Activated CD4-positive, alpha-beta T cell treated with anti-CD3 and anti-CD28 coated beads, Interleukin-2, Interleukin-4, amounts not matched to agents 100 ng/mL and 50 ng/mL, durations not matched to agents 16 hours and 8 hours (primary cell): ENCODE measurements at places on chromosomes 12 and 14.

GRCh38 chr12:128804762-128805161 is 19.0 kb downstream of the SLC15A4 start:
- no peak for DNase-seq

DNA sequence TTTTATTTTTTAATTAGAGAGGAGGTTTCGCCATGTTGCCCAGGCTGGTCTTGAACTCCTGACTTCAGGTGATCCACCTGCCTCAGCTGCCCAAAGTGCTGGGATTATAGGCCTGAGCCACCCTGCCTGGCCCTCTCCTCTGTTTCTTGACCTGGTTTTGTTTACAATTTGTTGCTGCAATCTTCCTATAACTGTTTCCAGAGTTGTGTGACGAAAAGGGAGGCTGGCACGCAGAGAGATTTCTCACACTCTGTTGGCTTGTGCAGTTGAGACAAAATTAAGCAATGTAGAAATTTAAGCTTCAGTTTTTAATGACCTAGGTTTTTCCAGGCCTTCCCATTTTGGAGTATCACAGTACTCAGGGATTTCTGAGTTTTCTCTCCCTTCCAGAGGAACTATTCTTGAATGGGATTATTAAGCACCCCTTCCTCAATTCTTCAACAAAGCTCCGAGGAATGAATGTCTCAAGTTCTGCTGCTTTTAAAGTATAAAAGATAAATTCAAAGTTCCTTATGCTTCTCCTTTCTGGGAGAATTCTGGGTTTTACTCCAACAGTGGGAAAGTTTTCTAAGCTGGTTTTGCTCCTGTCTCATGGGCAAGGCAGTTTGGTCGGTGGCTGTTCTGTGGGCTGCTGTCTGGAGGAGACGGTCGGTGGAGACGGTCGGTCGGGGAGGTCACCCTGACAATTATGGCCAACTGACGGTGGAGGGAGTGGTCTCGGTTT is 20.4 kb upstream of the FOS start:
- no peak for DNase-seq

DNA sequence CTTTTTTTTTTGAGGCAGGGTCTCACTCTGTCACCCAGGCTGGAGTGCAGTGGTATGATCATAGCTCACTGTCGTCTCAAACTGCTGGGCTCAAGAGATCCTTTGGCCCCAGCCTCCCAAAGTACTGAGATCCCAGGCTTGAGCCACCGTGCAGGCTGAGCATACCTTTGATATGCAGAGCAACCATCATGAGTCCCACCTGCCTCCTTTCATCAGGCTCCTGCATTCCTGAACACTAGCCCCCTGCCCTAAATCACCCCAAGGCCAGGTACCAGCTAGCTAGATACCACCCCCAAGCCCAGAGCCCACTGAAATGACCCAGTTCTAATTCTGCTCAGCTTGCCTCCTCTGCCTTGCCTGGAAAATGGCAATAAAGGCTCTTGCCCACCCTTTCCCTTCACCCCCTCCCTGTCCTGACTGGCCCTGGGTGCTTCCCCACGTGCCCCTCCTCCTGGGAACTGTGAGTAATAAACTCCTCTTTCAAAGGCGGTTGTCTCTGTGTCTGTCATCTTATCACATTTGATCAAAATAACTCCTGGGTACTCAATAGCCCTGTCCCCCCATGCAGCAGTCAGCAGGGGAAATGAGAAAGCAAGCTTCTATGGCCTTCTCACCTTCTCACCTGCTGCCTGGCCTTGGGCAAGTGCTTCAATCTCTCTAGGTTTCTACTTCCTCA is 6.4 kb upstream of the BRF1 start:
- no peak for DNase-seq

DNA sequence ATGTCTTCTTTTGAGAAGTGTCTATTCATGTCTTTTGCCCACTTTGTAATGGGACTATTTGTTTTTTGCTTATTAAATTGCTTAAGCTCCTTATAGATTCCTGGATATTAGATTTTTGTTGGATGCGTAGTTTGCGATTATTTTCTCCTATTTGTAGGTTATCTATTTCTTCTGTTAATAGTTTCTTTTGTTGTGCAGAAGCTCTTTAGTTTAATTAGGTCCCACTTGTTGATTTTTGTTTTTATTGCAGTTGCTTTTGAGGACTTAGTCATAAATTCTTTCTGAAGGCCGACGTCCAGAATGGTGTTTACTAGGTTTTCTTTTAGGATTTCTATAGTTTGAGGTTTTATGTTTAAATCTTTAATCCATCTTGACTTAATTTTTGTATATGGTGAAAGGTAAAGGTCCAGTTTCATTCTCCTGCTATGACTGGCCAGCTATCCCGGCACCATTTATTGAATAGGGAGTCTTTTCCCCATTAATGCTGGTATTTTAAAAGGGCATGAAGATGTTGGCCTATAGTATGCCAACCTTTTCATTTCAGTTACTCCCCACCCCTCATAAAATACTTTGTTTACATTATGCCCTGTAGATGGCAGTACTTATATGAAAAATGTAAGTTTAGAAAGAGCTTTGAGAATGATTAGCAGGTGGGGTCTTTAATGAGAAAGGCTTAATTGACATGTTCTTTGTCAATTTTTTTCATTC is 62.9 kb upstream of the PSMA6 start:
- DNase-seq, result peak; percentile 34

DNA sequence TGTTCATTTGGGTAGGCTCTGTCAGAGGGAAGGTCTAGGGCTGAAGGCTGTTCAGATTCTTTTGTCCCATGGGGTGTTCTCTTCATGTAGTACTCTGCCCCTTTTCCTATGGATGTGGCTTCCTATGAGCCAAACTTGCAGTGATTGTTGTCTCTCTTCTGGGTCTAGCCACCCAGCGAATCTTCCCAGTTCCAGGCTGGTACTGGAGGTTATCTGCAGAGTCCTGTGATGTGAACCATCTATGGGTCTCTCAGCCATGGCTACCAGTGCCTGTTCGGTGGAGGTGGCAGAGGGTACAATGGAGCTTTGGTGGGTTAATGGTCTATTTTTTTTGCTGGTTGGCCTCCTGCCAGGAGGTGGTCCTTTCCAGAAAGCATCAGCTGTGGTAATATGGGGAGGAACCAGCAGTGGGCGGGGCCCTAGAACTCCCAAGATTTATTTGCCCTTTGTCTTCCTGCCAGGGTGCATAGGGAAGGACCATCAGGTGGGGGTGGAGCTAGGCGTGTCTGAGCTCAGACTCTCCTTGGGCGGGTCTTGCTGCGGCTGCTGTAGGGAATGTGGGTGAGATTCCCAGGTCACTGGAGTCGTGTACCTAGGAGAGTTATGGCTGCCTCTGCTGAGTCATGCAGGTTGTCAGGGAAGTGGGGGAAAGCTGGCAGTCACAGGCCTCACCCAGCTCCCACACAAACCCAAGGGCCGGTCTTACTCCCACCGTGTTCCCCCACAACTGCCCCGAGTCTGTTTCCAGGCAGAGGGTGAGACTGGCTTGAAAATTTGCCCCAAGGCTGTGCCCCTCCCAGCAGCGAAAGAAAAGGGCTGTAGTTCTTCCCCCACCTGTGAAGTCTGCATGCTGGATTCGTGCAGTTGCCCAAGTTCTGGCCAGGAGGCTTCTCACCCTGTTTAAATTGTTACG is 17.5 kb downstream of the MTRFR start:
- no peak for DNase-seq

DNA sequence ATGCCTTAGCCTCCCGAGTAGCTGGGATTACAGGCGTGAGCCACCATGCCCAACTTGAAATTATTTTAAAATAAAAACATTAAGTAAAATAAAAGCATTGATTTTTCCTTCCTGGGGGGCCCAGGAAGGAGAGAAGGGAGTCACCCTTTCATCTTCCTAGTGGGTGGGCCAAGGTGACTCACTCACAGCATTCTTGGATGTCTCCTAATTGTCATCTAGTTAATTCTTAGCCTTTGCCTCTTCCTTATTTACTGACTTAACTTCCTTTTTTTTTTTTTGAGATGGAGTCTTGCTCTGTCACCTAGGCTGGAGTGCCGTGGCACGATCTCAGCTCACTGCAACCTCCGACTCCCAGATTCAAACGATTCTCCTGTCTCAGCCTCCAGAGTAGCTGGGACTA is 29.2 kb downstream of the TMEM120B start:
- DNase-seq, result no peak

DNA sequence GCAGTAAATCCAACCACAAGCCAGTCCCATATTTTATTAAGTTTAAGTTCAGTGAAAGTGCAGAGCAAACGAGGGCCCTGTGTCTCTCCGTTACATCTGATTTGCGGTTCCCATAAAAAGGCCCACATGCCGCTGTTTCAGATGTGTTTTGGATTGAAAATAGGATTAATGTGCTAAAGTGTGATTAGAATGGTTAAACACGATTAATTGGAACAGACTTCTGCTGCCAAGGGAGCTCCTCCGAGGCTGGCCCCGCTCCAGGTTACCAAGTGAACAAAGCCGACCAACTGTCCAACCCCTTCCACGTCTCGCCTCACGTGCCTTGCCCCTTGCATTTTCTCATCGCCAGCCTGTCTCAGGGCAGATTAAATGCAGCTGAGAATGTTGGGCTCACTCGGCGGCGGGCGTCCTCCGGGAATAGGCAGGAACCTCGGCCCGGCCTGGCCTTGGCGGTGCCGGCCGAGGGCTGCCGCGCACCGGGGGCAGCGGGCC is 166.5 kb upstream of the GSC start:
- DNase-seq, result no peak

- DNase-seq, result no peak
Observed at GRCh38 chr12:123388951-123389559, 5.1 kb downstream of the KMT5A start.

GRCh38 chr14:75050852-75051555 is at the start of gene MLH3:
MLH3 (minus strand) TSS chr14:75051467; CDS start chr14:75049655, 1,812 bp downstream.
- DNase-seq, result peak; percentile 80

DNA sequence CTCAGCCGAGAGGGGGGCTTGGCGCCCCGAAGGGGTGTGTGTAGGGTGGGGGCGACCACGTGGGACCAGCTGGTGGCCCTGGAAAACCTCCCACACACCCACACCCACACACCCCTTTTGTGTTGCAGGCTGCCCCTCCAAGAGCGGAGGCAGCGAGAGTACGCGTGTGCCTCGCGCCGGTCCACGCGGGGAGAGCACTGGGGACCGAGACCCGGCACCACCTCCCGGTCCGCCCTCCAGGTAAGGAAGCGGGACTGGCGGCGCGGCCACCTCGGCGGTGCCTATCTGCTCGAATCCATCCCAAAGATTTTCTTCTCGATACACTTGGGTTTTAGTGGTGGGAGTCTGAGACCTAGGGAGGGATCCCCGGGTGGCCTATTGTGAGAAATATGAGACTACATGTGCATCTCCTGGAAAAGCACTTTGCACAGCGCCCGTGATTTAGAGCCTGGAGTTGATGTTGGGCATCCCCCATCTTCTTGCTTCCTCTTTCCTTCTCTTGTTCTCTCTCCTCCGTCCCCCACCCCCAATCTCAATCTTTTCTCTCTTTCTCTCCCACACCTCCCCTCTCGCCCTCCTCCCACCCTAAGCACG is 393 bp downstream of the SYT1 start:
- no peak for DNase-seq

DNA sequence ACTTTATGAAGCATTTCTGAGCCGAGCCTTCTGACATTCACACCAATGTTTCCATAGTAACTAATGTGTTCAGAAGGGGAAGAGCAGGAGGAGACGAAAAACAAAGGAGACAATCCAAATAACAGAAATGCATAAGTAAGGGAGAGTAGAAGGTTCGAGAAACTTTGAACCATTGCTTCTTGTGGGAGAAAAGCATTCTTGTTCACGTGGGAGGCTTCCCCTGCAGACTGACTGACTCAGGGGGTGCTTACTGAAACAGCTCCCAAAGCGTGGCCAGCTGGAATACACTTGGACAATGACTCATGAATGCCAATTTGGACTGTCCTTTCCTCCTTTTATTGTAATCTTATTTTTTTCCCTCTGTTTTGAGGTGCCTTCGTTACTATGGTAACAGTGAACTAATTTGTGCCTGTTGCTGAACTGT is 73.9 kb downstream of the NEDD1 start:
- DNase-seq, result no peak

DNA sequence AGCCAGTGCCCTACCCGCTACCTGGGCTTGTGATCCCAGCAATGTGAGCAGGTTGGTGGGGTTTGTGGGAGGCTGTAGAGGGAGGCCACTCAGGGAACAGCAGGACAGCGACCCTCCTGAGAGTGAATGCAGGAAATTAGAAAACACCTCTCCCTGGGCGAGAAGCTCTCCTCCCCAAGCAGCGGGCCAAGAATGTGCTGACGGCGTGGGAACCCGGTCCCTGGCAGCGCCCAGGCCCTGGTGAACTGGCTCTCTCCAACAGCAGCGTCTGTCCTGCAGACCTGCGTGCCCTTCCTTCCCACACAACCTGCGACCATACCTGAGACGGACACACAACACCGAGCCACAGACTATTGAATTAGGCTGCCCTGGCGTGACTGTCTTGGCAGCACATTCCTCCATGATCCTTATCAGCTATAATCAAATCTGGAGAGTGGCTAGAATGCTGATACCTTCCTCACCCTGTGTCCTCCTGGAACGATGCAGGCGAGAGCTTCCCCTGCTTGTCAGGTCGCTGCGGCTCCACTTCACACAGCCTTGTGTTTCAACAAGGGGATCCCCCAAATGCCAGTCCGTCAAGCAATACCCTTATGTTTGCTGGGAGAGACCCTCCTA is 114.8 kb upstream of the GSC start:
- no peak for DNase-seq
